ENCODE measurements at places on chromosomes 13 and 19.
A peak's percentile ranks its signal among the peaks of the same experiment; 100 is the strongest.

DNA sequence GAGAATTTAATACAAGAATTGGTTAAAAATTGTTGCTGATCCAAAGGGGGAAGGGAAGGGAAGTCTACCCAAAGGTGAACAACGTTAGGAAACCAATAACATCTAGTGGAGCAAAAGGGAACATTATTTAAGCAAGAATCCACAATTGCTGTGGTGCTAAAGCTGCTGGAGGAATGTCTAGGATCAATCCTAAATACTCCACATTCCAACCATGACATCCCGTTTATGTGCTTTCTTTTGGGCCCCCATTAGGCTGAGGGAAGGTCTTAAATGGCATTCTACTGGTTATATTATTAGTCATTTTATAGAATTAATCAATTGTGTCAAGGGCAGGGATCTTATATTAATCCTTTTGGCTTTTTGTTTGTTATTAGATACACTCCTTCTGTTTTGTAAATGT, 39.9 kb upstream of the VWA8 start:
- no peak for DNase-seq

GRCh38 chr13:50585674-50586413, 257.6 kb downstream of the DLEU7 start:
- DNase-seq = no peak

DNA sequence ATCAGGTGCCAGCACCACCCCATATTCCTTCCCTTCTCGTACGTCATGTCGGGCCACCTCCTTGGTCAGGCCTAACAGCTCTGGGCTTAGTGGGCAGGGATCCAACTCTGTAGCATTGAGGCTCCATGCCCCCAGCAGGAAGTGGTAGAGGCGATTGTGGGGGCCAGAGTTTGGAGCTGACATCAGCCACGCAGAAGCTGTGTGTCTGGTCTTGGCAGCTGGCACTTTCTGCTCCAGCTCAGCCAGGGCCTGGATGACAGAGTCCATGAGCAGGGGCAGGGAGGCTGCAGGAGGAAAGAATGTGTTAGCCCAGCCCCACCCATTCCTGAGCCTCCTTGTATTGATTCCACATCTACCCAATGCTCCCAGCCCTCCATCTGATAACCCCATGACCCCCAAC, 3.0 kb downstream of the PGLYRP2 start:
- DNase-seq = no peak

DNA sequence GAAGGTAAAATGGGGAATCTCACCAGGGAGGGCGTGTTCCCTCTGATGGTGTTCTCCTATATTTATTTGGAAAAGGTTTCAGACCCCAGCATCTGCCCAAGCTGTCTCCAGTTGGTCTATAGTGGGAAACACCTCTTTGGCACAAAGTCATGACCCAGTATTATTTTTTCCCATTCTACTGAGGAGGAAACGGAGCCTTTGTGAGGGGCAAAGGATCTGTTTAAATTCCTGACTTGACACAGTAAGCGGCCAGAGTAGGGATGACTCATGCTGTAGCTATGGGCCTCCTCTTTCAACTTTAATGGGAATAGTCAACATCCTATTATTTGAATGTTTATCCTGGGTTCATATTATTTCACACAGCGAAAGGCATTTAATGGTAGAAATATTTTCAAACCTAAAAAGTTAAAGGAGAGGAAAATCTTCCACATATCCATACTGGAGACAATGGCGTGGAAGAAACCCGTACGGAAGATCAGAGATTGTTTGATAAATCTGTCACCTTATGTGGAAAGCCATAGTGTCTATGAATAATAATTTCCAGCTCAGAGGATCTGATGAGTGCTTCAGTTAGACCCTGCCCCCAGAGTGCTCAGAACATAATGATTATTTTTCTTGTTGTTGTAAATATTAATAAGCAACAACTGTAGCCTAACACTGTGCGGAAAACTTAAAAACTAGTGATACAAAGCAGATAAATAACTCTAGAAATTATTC, 126.0 kb downstream of the FOXO1 start:
- DNase-seq = peak; percentile 29

GRCh38 chr19:39296055-39296645, at the start of gene IFNL1:
Gene IFNL1 (plus strand): TSS chr19:39296407. CDS start chr19:39296422, 15 bp downstream.
- DNase-seq = no peak

- DNase-seq = no peak
These were observed 8.3 kb upstream of the NANOS3 start for GRCh38 chr19:13868663-13869062.
